Kidney (tissue), 22 donors: ENCODE measurements at places on chromosomes 2 and 18. TPM values are rescaled to one million over a fixed set of nuclear protein-coding genes. Genes with fewer than 3 reads are reported as not detected.

DNA sequence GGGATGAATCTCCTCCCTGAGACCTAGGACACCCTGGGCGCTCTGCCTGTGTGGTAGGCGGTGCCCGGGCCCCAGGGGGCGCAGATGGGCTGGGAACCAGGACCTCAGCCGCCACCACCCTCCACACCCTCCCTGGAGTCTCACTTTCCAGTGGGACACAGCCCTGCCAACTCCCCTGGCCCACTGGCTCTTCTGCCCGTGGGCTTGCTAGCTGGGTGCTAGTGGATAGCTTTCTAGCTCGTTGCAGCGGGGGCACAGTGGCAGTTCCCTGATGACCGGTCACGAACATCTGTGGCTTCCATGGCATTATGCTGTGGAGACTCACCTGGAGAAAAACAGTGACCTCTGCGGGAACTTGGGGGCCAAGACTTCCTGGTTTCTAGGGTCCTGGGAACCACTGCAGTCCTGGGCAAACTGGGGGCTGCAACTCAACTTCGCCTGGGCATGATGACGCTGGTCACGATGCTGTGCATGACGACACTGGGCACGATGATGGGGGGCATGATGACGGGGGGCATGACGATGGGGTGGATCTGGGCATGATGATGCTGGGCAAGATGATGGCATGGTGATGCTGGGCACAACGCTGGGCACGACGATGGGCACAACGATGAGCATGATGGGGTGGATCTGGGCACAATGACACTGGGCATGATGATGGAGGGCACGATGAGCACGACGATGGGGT lies 31.0 kb upstream of the ALLC start:
- DNase-seq, result no peak

Gene PPIL3
- 26.7 TPM for total RNA-seq

DNA sequence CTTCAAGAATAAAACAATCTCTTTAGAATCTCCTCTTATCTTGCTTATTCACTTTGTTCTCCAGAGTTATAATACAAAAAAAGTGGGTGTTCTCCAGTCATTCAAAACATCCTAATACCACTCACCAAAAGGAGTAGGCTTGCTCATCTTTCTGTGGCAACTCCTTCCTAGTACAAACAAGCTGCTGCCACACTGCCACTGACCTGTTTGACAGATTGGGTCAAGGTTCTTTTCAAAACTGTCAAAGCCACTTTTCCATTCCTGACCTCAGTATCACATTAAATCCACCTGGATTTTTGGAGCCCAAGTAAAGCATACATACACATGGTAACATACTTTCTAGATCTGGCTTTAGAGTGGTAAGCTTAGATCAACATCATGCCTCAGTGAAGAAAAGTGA lies 59.8 kb downstream of the SLC25A12 start:
- DNase-seq, result no peak

DNA sequence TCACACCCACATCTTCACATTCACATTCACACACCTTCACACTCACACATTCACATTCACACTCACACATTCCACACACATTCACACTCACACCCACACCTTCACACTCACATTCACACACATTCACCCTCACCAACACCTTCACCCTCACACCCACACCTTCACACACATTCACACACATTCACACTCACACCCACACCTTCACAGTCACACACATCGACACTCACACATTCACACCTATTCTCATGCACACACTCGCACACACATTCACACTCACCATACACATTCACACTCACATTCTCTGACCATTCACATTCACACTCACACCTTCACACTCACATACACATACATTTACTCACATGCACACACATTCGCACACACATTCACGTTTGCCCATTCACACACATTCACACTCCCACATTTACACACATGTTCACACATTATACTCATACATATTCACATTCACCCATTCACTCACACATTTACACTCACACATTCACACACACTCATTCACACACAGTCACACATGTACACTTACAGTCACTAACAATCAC lies 62.7 kb downstream of the BIN1 start:
- no peak for DNase-seq
